ENCODE measurements at places on chromosomes 5 and 9.

GRCh38 chr5:39835371-39835770, 410.6 kb upstream of the DAB2 start:
- no peak for DNase-seq

DNA sequence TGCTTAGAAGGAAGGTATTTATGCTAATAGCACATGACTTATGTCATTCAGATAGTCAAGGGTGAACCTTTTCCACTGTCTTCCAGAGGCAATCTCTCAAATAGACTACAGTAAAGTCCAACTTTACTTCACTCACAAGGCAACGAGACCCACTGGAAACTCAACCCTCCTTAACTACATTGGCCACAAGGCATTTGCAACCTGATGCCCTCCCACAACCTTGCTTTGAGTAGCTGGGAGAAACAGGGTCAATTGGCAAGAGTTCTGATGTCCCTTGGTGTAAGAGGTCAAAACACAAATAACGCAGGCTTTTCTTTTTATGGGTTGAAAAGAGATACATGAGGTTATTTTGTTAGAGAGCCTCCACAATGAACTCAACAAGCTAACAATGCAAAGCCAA, 6.1 kb downstream of the GAS1 start:
- no peak for DNase-seq

- DNase-seq, result no peak
Observed at GRCh38 chr5:36661456-36662220, 55.2 kb downstream of the SLC1A3 start.

DNA sequence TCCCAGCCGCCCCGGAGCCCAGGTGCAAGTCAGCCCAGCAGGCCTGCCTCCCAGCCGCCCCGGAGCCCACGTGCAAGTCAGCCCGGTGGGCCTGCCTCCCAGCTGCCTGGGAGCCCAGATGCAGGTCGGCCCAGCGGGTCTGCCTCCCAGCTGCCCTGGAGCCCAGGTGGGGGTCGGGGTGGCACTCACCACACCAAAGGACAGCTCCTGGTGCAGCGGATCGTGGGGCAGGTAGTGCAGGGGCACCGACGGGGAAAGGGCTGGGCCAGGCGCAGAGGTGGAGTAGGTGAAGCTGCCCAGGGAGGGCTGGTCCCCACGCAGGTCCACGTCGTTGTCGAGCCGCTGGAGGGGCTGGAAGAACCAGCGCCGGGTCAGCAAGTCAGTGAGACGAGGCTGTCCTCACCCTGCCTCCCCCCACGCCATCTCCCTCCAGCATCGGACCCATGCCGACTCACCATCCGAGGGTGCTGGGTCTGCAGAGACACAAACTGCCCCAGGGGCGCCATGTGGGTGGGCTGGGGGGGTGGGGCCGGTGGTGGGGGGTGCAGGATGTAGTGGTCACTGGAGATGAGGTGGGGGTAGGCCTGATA, 6.7 kb downstream of the RNF44 start:
- peak; percentile 59 for DNase-seq

GRCh38 chr5:53928641-53929040, 368.2 kb downstream of the NDUFS4 start:
- no peak for DNase-seq

DNA sequence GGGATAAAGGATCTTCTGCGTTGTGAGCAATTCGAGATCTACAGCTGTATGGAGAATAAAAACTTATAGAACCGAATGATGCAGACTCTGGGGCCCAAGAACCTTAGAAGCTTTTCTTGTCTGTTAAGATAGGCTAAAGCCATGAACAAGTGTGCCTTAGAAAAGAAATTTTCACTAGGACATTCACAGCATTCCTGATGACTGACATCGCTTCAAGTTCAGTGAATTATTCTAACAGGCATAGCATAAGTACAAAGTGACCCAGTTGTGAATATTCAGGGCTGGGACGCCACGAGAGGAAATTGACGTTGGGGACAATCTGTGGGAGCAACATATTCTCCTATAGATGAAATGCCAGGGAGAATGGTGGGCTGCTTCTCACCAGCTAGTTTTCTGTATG, 32.0 kb upstream of the PANK3 start:
- DNase-seq, result no peak

- DNase-seq, result peak; percentile 31
Observed at GRCh38 chr5:159412284-159413046, 82.2 kb upstream of the IL12B start.

GRCh38 chr9:86626802-86627201, 272.6 kb upstream of the TUT7 start:
- DNase-seq, result no peak

DNA sequence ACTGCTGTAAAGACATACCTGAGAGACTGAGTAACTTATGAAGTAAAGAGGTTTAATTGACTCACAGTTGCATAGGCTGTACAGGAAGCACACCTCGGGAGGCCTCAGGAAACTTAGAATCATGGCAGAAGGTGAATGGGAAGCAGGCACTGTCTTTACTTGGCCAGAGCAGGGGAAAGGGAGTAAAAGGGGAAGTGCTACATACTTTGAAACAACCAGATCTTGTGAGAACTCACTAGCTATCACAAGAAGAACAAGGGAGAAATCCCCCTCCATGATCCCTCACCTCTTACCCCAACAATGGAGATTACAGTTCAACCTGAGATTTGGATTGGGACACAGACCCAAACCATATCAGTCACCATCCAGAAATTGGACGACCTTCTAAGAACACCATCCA, 1285.8 kb upstream of the CDH9 start:
- no peak for DNase-seq

- no peak for DNase-seq
Observed at GRCh38 chr5:67243349-67243748, 46.8 kb upstream of the CD180 start.

- DNase-seq, result no peak
Observed at GRCh38 chr5:96790961-96791504, 16.7 kb downstream of the ERAP1 start.

DNA sequence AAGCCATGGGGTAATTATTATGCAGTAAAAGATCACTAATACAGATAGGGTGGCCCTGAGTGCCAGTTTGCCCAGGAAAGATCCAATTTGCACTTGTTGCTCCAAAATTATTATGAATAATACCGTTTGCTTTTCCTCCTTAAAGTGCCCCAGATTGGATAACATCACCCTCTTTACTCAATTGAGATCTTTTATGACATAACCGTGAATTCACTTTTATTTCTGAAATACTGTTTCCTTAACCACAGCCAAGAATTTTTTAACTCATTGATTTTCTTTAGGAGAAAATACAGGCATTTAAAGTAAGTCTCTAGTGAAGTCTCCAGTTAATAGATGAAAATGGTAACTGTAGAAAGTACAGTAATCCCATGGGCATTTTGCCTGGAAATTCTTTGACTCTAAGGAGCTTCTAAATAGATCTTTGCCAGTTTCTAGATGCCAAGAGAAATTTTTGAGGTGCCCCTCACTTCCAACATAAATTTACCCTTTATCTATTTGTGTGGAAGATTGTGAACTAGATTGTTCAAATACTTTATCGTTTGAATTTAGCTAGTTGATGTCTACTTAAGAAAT, 99.2 kb downstream of the UHRF2 start:
- no peak for DNase-seq

- no peak for DNase-seq
Observed at GRCh38 chr5:79754865-79755555, 65.4 kb downstream of the CMYA5 start.

- DNase-seq, result no peak
Observed at GRCh38 chr5:109987355-109987754, 297.6 kb downstream of the MAN2A1 start.

DNA sequence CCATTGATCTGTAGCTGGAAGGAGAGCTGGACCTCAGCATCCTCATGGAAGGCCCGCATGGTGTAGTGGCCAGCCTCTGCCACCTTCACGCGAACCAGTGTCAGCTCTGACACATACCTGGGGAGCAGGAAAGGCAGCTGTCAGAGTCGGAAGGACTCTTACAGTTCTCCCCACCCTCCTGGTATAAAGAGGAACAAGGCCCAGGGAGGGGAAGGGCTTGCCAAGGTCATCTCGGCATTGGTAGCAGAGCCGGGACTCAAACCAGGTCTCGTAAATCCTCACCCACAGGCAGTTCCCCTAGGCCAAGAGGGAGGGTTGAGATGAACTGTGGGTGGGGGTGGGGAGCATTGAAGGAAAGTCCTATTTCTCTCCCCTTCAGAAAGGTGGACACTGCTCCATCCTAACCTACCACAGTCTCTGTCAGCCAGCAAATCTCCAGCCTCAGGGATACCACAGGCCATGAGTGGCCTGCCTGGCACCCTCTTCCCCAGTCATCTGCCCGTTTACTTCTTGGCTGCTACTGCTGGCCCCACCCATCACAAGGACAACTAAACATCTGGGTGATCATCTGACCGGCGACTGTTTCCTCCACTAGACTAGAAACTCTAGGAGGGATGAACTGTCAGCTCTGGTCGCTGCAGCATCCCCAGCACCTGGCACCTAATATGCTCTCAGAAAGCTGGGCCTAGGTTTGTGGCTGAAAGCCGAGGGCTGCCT, 23.5 kb downstream of the PDGFRB start:
- DNase-seq, result no peak

Measured in H7 (cell line).